ENCODE measurements at places on chromosomes 11 and 22.

- DNase-seq, result no peak
Observed at GRCh38 chr11:31640611-31641010, 131.0 kb downstream of the ELP4 start.

- DNase-seq, result no peak
Observed at GRCh38 chr11:76598426-76598839, 72.1 kb downstream of the LRRC32 start.

DNA sequence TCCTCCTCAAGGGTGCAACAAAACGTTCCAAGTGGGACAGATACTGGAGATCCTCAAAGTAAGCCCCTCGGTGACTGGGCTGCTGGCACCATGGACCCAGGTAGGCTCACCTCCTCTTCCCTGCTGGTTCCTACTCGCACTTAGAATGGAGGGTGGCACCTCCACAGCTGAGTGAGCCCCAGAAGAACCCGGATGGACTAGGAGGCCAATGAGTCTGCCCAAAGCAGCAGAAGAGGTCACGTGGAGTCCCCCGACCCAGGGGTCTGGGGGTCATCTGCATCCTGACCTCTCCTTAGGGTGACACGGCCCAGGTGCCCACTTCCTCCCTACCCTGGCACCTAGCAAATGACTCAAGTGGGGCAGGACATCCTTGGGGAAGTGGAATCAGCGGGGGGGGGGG is 4.4 kb downstream of the APOL1 start:
- DNase-seq, result no peak

DNA sequence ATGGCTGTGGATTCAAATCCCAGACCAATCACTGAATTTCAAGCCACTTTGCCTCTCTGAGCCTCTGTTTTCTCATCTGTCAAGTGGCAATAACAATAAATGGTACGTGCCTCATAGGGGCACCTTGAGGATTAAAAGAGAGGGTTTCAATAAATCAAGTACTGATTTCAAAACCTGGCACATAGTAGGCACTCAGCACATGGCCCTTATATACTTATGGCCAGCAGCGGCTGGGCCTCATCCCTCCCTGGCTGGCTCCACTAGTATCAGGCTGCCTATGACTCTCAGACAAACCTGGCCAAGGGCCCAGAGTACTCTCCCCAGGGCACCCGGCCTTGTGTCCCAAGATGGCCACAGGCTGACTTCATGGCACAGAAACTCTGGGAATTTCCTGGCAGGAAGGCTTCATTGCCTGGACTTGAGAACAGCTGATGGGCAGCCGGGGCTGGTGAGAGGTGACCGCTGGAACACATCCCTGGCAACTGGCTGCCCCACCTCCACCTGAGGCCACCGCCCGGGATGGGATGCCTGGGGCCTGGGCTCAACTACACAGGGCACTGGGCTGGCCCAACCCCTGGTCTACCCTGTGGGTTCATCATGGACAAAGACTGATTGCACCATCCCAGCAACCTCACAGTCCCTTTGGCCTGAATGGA is 3.4 kb downstream of the FADS3 start:
- DNase-seq, result no peak

DNA sequence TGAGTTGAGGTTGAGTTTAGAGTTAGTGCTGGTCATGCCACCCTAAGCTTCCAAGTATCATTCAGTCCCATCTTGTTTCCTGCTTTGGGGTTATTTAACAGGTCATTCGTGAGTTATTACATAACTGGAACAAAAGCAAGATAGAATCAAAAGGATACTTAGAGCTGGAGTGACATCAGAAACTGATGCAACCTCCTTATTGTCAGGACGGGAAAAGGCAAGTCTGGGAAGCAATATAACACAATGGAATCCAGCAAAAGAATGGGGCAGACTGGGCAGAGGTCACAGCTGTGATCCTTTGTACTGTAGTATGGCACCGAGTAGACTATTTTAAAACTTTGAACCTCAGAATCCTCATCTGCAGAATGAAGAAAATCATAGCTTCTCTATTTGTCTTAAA is 4.4 kb upstream of the PRSS23 start:
- no peak for DNase-seq

DNA sequence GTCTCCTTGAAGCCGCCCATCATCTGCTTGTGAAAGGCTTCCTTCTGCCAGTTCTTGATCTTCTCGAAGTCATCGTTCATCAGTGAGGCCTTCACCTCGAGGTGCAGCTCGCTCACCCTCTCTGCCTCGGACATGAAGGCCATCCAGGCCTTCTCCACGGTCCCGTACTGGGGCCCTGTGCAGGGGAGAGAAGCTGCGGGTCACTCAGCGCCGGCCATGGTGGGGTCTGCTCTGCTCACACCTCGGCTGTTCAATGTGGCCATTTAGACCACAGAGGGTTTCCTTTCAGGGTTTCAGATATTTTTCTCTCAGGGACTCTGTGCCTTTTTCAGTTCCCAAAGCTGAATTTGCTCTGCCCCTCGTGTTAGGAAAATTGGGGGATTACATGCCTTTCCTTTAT is 33.9 kb upstream of the ARFGAP3 start:
- DNase-seq, result no peak

DNA sequence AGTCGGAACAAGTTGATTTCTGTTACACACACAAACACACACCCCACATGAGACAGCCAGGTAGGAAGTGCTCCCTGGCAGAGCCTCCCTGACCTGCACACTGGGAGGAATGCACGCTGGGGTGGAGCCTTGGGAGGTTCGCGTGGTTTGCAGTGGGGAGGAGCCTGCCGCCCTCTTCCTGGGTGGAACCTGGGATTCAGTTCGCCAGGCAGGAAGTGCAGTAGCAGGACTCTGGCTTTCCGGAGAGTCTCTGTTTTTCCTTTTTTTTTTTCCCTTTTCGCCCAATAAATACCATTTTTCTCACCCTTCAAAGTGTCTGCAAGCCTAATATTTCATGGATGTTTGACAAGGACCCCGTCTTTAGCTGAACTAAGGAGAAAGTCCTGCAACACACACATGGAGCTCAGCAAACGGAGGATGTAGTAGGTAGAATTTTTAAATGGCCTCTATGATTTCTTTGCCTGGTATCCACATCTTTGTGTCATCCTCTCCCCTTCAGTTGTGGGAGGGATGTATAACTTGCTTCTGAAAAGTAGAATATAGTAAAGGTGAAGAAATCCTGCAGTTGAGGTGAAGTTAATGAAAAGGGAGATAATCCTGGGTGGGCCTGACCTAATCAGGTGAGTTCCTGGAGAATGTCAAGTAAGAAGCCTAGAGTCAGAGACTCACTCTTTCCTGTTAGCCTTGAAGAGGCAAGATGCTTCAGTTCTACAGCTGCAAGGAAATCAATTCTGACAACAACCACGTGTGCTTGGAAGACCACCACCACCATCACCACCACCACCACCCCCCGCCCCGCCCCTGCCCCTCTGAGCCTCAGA is 72.9 kb downstream of the PIWIL4 start:
- no peak for DNase-seq

- no peak for DNase-seq
Observed at GRCh38 chr11:6876914-6877313, 489 bp downstream of the OR10A4 start.

GRCh38 chr22:37674951-37675929 is at the start of gene LGALS1:
LGALS1 (plus strand) TSS chr22:37675636; CDS start chr22:37675703, 67 bp downstream.
- peak; percentile 27 for DNase-seq

GRCh38 chr11:77474684-77475060 is 778 bp upstream of the PAK1 start:
- DNase-seq, result no peak

Measured in activated T-helper 1 cell treated with anti-CD3 and anti-CD28 coated beads, Interleukin-2, amount 50 U/mL, for 16 hours (primary cell).